ENCODE measurements at places on chromosomes 7 and 10. TPM values are rescaled to one million over a fixed set of nuclear protein-coding genes. Genes with fewer than 3 reads are reported as not detected.
A peak's percentile ranks its signal among the peaks of the same experiment; 100 is the strongest.

DNA sequence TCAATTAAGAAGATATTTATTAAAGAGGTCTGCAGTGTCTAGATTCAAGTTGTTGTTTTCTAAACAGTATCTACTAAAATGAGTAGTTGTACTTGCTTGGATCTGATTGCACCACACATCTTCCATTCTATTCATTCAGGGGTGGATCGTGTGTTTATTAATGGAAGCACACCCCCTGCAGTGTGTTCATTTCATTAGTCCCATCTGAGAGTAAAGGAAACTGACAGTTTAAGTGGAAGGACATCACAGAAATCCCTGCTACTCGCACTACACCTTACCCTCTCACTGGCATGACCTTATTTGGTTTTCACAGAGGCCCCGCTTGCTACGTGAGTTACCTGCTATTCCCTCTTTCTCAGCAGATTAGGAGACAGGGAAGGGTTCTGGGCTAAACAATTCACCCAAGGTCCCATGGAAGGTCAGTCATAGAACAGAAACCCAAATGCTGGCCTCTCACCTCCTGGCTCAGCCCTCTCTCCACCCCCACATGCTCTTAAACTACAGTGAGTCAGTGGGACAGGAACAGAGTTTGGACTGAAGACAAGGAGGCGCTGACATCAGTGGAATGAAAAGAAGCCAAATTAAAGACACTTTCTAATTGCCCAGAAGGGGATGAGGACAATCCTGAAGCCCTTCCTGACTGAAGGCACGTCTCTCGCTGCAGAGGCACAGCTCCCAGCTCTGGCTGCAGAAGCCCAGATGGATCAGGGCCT, 369.2 kb upstream of the NRP1 start:
- no peak for DNase-seq

DNA sequence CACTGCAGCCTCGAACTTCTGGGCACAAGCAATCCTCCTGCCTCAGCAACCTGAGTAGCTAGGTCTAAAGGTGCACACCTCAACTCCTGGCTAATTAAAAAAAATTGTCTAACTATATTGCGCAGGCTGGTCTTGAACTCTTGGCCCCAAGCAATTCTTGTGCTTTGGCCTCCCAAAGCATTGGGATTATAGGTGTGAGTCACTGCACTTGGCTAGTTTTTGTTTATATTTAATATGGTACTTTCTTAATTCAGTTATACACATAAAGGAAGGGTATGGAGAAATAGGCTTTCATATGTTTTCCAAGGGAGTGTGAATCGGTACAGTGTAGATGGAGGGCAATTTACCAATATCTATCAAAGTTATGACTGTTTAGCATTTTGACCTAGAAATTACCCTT, 20.4 kb downstream of the NPVF start:
- DNase-seq: no peak

GRCh38 chr7:157035302-157035701, 24.8 kb upstream of the MNX1 start:
- DNase-seq: no peak

GRCh38 chr10:10872035-10872673, 145.5 kb upstream of the CELF2 start:
- DNase-seq: no peak

DNA sequence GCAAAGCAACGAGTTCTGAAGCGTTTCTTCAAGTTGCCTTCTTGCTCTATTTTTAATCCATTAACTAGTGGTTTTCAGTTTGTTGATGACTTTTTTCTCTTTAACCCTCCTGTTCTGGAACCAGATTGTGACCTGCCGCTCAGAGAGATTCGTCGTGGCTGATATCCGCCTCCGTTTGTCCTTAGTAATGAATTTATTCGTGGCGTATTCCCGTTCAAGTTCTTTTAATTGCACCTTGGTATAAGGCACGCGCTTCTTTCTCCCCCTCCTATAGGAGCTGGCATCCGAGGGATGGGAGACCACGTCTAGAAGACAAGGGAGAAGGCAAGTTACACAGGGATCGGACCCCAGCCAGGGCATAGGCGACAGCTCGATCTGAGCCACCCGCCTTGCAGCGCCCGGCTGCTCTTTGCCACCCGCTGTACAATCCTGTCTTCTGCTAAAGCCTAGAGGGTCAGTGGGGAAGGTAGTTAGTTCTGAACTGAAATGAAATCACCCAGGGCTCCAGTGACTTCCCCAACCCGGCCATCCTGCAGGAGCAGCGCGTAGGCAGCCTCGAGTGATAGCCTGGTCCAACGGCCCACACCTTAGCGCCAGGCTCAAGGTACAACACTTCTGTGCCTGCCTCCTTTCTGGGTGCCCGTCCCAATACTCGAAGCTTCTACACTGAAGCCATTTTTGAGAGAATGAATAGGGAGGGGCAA, 1.6 kb downstream of the HOXA13 start:
- DNase-seq: no peak

GRCh38 chr7:81956520-81956919, 186.7 kb upstream of the HGF start:
- no peak for DNase-seq

- DNase-seq: no peak
Observed at GRCh38 chr7:42100156-42100508, 136.9 kb downstream of the GLI3 start.

GRCh38 chr7:96005271-96005670, 232.9 kb downstream of the DYNC1I1 start:
- no peak for DNase-seq

DNA sequence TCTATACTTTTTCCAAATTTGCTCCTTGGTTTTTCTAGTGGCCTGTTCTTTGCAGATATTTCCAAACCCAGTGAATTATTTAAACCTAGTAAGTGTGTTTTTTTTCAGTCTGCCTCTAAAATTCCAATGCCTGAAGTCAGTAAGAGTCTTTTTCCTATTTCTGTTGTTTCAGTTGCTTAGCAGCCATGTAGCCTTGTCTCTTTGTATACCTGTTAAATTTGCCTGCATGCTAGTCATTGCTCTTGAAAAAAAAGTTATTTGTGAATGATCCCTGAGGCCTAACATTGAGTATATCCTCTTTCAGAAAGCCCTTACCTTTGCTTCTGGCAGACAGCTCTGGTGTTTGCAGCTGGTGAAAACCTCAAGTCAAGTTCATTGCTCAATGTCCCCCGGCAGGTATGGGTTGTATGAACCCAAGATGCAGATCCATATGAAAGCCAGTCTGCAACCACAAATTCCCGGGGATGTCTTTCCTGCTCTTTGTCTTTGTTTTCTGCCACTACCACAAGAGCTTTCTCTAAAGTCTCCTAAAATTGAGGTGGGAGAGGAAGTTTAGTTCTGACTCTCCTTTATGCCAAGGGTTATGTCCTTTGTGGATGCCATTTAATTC, 35.7 kb downstream of the CH25H start:
- DNase-seq: no peak

- DNase-seq: no peak
Observed at GRCh38 chr10:95273393-95274312, 17.1 kb downstream of the PDLIM1 start.

GRCh38 chr10:3691482-3691881, 93.5 kb downstream of the KLF6 start:
- DNase-seq: no peak

GRCh38 chr7:151299940-151300645, 41.5 kb upstream of the NUB1 start:
- DNase-seq: peak; percentile 59

DNA sequence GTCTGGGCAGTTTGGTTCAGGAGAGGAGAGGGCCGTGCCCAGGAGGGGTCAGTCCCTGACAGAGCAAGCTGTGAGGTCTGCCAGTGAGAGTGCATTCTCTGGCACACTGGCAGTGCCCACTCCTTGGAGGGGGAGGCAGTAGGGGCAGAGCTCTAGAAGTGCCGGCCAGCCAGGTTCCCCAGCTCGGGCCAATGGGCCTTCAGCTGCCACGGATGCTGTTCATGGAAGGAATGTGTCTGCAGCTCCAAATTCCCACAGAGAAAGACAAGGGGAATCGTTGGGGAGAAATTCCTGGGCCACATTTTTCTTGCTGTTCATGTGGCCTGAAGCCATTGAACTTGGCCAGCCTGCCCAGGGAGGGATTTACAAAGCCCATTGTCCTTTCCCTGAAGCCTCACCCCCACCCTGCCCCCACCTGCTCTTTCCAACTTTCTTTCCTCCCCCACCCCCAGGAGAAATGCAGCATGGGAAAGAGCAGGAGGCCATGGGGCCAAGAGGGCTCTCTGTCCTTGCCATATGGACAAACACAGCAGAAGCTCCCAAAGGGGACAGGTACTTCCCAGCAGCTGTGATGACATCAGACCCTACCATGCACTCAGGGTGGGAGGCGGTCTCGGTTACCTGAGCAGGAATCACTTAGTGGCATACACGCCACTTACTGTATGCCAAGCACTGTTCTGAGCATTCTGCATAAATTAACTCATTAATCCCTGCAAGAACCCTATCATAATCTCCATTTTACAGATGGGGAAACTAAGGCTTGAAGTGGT, 70.7 kb downstream of the ARHGAP22 start:
- DNase-seq: peak; percentile 80

- DNase-seq: no peak
Observed at GRCh38 chr10:21825345-21825744, 178.2 kb downstream of the DNAJC1 start.

DNA sequence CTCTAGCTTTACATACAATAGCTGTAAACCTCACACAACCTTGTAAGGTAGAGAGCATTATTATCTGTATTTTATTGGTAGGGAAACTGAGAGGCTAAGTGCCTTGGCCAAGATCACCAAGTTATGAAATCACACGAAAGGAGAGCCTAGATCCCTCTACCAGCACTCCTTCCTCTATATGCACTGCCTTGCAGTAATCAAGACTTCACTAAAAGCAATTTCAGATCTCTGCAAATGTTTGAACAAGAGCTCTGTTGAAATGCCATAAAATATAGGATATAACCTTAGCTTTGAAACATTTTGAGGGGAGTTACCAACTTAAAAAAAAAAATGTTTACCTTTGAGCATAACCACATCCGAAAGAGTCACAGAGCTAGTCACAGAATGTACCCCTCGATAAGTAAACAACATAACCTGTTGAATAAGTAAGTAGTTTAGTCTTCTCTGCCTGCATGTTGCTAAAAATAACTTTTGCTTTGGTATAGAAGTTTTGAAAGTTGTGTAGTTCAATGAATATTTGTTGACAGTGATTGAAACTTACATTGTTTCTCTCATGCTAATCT, 709.4 kb downstream of the AUTS2 start:
- no peak for DNase-seq

DNA sequence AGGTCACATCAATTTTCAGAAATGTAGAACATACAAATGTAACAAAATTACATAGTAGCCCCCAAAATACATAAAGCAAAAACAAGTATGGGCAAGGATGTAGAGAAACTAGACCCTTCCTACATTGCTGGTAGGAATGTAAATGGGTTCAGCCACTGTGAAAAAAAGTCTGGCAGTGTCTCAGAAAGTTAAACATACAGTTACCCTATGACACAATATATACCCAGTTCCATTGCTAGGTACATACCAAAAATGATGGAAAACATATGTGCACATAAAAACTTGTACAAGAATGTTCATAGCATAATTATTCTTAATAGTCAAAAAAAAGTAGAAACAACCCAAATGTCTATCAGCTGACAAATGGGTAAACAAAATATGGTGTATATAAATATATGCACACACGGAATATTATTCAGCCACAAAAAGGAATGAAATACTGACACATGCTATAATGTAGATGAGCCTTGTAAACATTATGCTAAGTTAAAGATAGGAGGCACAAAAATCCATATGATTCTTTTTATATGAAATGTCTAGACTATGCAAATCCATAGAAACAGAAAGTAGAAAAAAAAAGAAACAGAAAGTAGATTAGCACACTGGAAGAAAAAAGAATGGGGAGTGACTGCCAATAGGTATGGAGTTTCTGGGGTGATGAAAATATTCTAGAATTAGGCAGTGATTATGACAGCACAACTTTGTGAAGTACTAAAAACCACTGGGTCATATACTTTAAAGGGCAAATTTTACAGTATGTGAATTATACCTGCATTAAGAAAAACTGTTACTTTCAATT, 13.5 kb downstream of the HERPUD2 start:
- no peak for DNase-seq

GRCh38 chr10:49071160-49071761, 44.1 kb downstream of the VSTM4 start:
- peak; percentile 73 for DNase-seq

GRCh38 chr7:158257516-158258410, 329.9 kb downstream of the PTPRN2 start:
- no peak for DNase-seq

GRCh38 chr7:159012353-159013069, 132.2 kb downstream of the VIPR2 start:
- DNase-seq: no peak

The PDZD7 gene
- total RNA-seq: 1.9 TPM

The AHCYL2 gene
- 19.9 TPM for total RNA-seq

The NKX1-2 gene
- total RNA-seq: not detected

The ACSL5 gene
- 0.57 TPM for total RNA-seq

The RAMP3 gene
- total RNA-seq: not detected

The HTR7 gene
- total RNA-seq: 0.26 TPM

The ANKMY2 gene
- 16.9 TPM for total RNA-seq

The ST7 gene
- total RNA-seq: 68.5 TPM

The SUV39H2 gene
- total RNA-seq: 9.8 TPM

Measured in osteocyte (in vitro differentiated cells).